Stimulated activated CD8-positive, alpha-beta memory T cell treated with anti-CD3 and anti-CD28 coated beads, Interleukin-4, amount 100 ng/mL, for 1 hour (primary cell): ENCODE measurements at places on chromosomes 4 and X.

DNA sequence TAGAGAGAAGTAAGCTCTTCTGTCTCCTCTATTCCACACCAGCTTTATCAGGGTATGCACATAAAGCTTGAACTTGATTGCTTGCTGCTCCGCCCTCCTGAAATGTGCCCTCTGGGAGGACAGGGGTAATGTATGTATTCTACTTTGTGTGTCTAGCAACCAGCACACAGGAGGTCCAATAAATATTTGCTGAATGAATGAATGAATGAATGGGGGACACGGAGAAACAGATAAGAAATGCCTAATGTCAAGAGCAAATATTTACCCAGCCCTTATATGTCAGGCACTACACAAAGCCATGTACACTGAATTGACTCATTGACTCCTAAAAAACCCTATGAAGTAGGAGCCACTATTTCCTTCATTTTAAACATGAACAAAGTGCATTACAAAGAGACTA is 2.3 kb upstream of the MSL3 start:
- no peak for DNase-seq

- no peak for DNase-seq
Observed at GRCh38 chrX:31333165-31333831, 261.5 kb upstream of the FTHL17 start.

GRCh38 chr4:81069706-81070331 is 39.3 kb downstream of the BMP3 start:
- DNase-seq: peak; percentile 14

DNA sequence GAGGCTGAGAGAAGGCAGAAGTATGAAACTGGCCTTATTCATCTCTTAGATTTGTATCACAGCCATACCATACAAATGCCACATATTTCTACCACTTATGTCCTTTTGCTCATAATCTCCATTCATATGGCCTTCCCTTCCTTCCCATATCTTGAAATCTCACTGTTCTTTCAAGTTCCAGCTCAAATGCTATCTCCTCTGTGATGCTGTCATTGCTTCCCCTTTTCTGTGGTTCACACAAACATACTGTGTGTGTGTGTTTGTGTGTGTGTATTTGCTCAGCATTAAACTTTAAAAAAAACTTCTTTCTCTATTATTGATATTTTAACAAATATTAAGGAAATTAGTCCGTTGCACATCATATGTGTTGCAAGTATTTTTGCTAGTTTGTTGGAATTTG is 26.7 kb downstream of the PHKA1 start:
- no peak for DNase-seq

GRCh38 chr4:47862297-47862696 is 24.4 kb upstream of the CORIN start:
- no peak for DNase-seq

- DNase-seq: no peak
Observed at GRCh38 chrX:96006281-96006680, 678.4 kb upstream of the DIAPH2 start.

DNA sequence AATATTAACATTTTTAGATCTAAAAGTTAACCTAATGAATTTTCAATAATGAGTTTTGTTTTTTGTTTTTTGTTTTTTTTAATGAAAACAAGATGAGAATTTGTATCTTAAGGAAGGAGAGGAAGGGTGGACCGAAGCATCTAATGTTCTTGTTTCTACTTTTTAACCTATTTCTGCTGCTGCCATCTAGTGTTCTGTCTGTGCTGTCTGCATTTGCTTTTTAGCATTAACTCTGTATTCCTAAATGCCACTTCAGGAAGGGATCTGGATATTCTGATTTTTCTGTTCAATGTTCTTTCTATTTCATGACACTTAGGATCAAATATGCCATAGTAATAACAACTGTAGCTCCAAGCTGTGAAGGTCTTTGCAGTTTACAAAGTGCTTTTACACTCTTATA is 161.7 kb downstream of the BRWD3 start:
- DNase-seq: no peak

DNA sequence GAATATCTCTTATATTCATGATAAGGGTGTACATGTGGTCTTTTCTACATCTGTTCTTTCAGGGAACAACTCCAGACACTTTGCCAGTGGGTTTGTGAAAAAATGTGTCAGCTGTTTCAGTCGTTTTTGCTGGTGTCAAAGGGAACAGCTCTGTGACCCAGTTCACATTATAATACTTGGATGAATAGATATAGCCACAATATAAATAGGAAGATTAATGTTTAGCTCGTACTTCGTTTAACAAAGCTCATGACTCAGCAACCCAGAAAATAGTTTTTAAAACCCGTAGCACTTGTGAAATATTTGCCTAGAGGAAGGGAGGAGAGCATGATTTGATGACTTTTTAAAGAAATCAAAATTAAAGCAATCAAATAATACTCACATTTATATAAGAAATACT is 7.9 kb downstream of the LIAS start:
- DNase-seq: no peak

GRCh38 chr4:32135642-32136041 is 1415.5 kb downstream of the PCDH7 start:
- DNase-seq: no peak

DNA sequence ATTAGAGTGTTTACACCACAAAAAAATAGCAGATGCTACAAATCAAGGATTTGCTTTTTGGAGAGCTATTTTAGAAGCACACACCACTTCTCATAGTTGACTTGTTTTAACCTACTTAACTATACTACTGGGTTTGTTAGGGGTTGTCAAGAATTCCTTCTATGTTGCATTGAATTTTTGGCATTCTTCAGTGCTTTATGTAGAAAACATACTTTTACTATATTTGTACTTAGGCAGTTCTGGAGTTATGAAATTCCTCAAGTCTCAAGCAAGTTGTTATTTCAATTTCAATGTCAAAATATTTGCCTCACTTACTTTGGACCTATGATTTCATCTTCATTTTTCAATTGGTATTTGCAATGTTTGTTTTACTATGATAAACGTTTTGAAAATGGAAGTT is 449.6 kb downstream of the GLUD2 start:
- DNase-seq: no peak

DNA sequence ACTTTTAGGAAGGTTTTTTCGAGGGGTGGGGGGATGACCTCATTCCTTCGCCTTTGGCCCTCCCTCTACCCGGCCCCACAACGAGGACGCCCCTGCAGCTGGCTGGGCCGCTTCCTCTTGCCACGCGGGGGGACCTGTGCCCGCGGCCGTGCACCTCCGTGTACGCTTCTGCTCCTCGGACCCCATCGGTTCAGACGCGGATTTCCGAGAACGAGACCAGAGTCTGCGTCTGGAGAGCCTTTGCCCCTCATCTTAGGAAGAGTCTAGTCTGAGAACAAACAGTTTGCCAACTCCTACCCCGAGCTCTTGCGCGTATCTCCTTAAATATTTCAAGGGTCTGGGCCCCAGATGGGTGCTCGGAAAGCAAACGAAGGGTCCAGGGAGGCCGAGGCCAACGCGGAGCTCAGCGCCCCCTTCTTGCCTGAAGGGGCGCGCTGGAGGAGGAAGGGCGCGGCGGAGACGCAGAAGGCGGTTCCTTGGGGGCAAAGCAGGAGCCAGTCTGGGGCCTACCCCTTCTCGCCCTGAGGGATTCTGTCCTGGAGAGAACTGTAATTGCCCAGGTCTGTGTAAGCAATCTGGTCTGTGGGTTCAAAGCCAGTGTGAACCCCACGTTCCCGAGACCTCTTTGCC is 3.9 kb upstream of the SFRP2 start:
- no peak for DNase-seq

GRCh38 chrX:134572816-134573682 is 85.2 kb downstream of the PLAC1 start:
- no peak for DNase-seq

GRCh38 chrX:124208660-124209059 is 123.8 kb upstream of the TEX13D start:
- DNase-seq: no peak
